Karpas-422 (cell line): ENCODE measurements at places on chromosomes 1 and 21. TPM values are rescaled to one million over a fixed set of nuclear protein-coding genes. Genes with fewer than 3 reads are reported as not detected.

DNA sequence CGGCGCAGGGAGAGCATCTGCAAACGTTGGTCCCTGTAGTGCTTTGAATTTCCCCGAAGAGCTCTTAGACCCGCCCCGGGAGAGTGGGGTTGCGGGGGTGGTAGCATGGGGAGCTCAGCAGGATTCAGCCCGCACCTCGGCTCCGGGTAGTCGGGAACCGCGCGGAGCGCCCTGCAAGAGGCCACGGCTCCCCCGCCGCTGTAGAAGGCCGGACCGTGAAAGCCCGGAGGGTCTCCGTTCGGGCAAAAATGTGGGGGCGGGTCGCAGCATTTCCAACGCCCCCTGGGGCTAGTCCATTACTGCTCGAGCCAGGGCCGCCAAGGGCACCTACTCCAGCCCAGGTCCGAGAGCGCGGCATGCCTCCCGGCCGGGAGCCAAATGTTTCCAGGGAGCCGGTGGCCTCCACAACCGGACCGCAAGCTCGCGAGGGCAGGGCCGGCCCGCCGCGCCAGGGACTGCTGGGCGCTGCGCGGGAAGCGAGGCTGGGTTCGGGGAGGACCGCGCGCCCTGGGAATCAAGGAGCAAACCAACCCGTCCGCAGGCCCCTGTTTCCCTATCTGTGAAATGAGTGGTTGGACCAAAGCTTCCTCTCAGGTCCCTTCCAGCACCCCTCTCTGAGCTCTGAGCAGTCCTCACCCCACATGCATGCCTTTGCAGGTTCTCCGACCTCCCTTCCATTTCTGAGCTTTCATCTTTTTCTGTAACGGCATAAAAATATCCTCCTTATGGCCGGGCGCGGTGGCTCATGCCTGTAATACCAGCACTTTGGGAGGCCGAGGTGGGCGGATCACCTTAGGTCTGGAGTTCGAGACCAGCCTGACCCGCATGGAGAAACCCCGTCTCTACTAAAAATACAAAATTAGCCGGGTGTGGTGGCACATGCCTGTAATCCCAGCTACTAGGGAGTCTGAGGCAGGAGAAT lies 775 bp upstream of the TMEM63A start:
- peaks cover 16% of the 10 kb centered on the region for H3K4me1 ChIP-seq
- no peaks in the 10 kb centered on the region for H3K27me3 ChIP-seq
- H3K36me3 ChIP-seq: no peaks in the 10 kb centered on the region
- no peak overlapping the region for H3K27ac ChIP-seq

The C1orf141 gene
- total RNA-seq: not detected in 2 replicates

The FMO1 gene
- not detected in 2 replicates for total RNA-seq

The LRRC53 gene
- total RNA-seq: not detected in 2 replicates

The C1orf74 gene
- total RNA-seq: 3.2 and 4.0 TPM in 2 replicates

GRCh38 chr1:239897458-239897857 lies 194.2 kb upstream of the FMN2 start:
- no peak overlapping the region for H3K27ac ChIP-seq
- H3K36me3 ChIP-seq: no peaks in the 10 kb centered on the region
- H3K4me3 ChIP-seq: no peak overlapping the region

- DNase-seq: no peak
- no peak overlapping the region for H3K4me3 ChIP-seq
- no peaks in the 10 kb centered on the region for H3K27me3 ChIP-seq
- H3K27ac ChIP-seq: no peak overlapping the region
Observed at GRCh38 chr21:45873418-45873817, 108.2 kb upstream of the COL6A1 start.

DNA sequence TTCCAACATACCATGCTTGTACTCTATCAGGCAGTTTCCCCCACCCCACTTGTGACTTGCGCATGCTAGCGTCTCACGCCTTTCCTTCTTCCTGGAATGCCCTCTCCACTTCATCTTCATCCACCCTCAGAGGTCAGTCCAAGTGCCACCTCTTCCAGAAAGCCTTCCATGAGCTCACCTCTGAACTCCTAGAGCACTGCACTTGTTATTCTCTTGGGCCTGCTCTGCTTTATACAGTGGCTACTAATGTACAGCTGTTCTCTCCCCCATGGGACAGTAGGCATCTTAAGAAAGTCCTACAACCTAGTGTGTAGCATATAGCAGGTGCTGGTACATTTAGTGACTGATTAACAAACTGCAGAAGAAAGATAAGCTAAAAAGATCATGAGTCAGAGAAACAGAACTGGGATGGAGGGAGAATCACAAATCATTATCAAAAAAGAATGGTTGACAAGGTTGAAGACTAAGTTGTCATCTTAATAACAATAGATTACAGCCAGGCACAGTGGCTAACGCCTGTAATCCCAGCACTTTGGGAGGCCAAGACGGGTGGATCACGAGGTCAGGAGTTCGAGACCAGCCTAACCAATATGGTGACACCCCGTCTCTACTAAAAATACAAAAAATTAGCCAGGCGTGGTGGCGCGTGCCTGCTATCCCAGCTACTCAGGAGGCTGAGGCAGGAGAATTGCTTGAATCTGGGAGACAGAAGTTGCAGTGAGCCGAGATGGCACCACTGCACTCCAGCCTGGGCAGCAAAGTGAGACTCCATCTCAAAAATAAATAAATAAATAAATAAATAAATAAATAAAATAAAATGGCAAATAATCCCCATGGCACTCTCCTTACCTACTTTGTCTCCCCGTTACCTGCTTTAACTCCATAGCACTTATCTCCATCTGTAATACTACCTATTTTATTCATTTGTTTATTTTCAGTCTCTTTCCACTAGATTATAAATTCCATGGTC lies 16.3 kb upstream of the TSPAN1 start:
- no peak for DNase-seq
- no peaks in the 10 kb centered on the region for H3K36me3 ChIP-seq
- no peak overlapping the region for H3K27ac ChIP-seq
- no peaks in the 10 kb centered on the region for H3K27me3 ChIP-seq

GRCh38 chr21:28640326-28640725 lies 352.4 kb downstream of the LTN1 start:
- H3K36me3 ChIP-seq: no peaks in the 10 kb centered on the region
- no peak for DNase-seq
- H3K27ac ChIP-seq: no peak overlapping the region
- H3K27me3 ChIP-seq: no peaks in the 10 kb centered on the region
- no peak overlapping the region for H3K4me3 ChIP-seq

DNA sequence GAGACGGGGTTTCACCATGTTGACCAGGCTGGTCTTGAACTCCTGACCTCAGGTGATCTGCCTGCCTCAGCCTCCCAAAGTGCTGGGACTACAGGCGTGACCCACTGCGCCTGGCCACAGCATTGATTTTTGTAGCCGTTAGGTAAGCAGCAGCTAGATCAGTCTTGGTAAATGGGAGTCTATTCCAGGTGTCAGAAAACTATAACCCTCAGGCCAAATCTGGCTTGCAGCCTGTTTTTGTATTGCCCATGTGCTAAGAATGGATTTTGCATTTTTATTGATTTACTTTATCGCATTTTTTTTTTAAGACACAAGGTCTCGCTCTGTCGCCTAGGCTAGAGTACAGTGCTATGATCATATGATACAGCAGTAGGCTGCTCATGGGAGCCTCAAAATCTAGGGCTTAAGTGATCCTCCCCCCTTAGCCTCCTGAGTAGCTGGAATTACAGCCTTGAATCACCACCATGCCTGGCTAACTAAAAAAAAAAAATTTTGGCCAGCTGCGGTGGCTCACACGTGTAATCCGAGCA lies 16.6 kb upstream of the SRSF10 start:
- no peak for DNase-seq
- no peak overlapping the region for H3K4me3 ChIP-seq
- H3K27me3 ChIP-seq: no peaks in the 10 kb centered on the region

- H3K27ac ChIP-seq: no peak overlapping the region
- no peak overlapping the region for H3K4me3 ChIP-seq
- no peaks in the 10 kb centered on the region for H3K27me3 ChIP-seq
- H3K36me3 ChIP-seq: peaks cover 21% of the 10 kb centered on the region
- DNase-seq: no peak
Observed at GRCh38 chr1:192811594-192812239, 2.9 kb downstream of the RGS2 start.

DNA sequence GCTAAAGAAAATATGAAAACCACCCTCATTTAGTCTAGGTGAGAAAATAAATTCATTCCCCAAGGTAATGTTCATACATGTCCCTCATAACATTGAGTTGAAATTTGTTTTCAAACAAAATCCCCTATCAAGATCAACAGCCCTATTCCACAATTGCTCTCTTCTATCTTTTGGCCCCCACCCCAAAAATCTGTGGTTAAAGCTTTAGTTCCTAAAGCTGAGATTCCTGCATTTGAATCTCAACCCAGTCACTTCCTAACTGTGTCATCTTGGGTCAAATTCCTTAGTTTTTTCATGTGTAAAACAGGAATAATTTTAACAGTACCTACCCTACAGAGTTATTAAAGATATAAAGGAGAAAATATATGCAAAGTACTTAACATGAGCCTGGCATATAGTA lies 22.0 kb downstream of the KIAA0319L start:
- peaks cover 42% of the 10 kb centered on the region for H3K4me1 ChIP-seq
- H3K36me3 ChIP-seq: peaks cover 54% of the 10 kb centered on the region
- H3K27me3 ChIP-seq: no peaks in the 10 kb centered on the region
- no peak overlapping the region for H3K4me3 ChIP-seq

GRCh38 chr1:17183388-17184160 lies 21.4 kb upstream of the PADI1 start:
- no peak overlapping the region for H3K27ac ChIP-seq
- no peak for DNase-seq
- H3K4me3 ChIP-seq: no peak overlapping the region
- H3K36me3 ChIP-seq: no peaks in the 10 kb centered on the region
- H3K27me3 ChIP-seq: no peaks in the 10 kb centered on the region
- no peaks in the 10 kb centered on the region for H3K4me1 ChIP-seq

DNA sequence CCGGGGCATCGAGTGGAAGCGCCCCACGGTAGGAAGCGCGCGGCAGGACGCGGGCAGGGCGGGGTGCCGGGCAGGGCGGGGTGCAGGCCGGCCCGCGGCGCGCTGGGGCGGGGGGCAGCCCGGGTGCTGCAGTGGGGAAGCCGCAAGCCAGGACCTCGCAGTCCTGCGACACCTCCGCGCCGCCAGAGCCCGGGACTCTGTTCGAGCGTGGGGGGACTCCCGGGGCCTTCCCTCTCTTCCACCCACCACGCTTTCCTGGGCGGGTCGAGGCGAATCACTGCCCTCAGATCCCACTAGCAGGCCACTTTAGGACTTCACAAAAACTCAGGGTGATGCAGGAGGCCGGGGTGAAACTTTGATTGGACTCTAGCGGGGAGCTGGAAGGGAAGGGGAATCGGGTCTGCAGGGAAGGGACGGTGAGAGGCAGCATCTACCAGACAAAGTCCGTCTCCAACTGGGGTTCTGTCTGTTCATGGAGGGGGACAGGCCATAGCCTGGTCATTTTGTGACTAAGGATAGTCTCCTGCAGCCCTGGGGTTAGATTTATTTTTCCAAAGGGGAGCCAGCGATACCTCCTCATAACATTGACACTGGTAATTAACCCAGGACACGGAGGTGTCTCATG lies 623 bp downstream of the CAPN2 start:
- H3K4me1 ChIP-seq: no peaks in the 10 kb centered on the region
- DNase-seq: no peak
- no peak overlapping the region for H3K4me3 ChIP-seq
- H3K27me3 ChIP-seq: no peaks in the 10 kb centered on the region
- H3K27ac ChIP-seq: no peak overlapping the region

DNA sequence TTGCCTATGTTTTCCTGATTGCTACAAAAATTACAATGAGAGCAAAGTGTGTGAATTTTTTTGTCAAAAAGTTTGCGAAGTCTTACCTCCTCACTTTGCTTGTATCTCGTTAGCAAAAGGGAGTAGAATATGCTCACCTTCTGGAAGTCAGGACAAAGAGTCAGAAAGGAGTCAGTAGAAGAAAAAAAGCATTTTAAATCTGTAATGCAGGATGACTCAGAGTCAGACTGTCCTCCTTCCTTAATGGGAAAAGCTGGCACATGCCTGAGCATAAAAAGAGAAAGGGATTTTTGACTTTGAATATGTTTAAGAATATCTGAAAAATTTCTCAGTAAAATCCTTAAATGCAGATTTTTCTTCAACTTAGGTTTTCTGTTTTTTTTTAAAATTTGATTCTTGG lies 14.2 kb upstream of the VN1R5 start:
- no peak overlapping the region for H3K27ac ChIP-seq
- no peak overlapping the region for H3K4me3 ChIP-seq
- no peak for DNase-seq
- no peaks in the 10 kb centered on the region for H3K27me3 ChIP-seq
- H3K4me1 ChIP-seq: 0 out of 2 replicates have a peak, but pooled peaks cover 2% of the 10 kb centered on the region

- H3K27ac ChIP-seq: peak overlapping the region; percentile 71
- DNase-seq: peak; percentile 55
- peak overlapping the region; percentile 97 for H3K4me3 ChIP-seq
- peaks cover 36% of the 10 kb centered on the region for H3K36me3 ChIP-seq
- H3K4me1 ChIP-seq: peaks cover 23% of the 10 kb centered on the region
Observed at GRCh38 chr1:39576016-39576657, 453 bp downstream of the PABPC4 start.

DNA sequence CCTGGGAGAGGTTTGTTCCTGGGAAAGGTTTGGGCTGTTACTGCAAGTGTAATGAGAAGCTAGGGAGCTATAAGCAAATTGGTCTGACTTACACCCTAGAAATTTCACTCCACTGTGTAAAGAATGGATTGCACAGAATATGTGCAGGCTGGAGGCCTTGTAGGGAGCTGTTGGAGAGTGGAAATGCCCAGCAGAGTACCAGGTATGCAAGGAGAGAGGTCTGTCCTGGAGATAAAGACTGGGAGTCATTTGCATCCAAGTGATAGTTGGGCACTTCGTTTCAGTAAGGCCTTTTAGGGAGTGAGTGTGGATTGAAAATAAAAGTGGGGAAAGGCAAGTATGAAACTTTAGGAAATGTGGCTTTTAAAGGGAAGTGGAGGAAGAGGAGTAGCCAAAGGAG lies 75.8 kb downstream of the CACNA1E start:
- H3K27me3 ChIP-seq: no peaks in the 10 kb centered on the region
- no peak overlapping the region for H3K27ac ChIP-seq
- H3K36me3 ChIP-seq: no peaks in the 10 kb centered on the region
- no peak overlapping the region for H3K4me3 ChIP-seq

DNA sequence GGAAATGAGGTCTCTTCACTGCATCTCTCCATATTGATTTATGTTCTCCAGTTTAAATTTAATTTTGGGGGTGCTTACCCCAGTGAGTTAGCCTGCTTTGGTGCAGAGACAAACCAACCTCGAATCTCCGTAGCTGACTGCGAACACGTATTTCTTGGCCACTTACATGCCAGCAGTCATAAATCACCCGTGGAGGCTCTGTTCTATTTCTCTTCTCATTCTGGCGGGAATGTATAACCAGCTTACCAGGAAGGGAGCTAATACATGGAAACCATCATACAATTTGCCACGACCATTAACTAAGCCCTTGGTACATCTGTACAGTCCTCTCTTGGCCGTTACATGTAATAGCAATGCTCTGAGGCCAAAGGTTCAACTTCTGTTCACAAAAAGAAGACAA lies 148.0 kb downstream of the PLA2G4A start:
- H3K4me3 ChIP-seq: no peak overlapping the region
- no peak for DNase-seq
- H3K4me1 ChIP-seq: no peaks in the 10 kb centered on the region
- H3K36me3 ChIP-seq: no peaks in the 10 kb centered on the region
- no peaks in the 10 kb centered on the region for H3K27me3 ChIP-seq

The PRR9 gene
- total RNA-seq: not detected in 2 replicates

GRCh38 chr1:152014943-152015342 lies 21.3 kb upstream of the S100A10 start:
- H3K4me3 ChIP-seq: no peak overlapping the region
- no peak for DNase-seq
- no peaks in the 10 kb centered on the region for H3K36me3 ChIP-seq
- no peaks in the 10 kb centered on the region for H3K27me3 ChIP-seq
